ENCODE measurements at places on chromosomes 3 and 15. TPM values are rescaled to one million over a fixed set of nuclear protein-coding genes. Genes with fewer than 3 reads are reported as not detected.

Gene GNAT1
- not detected for total RNA-seq

Gene GOLGA8G
- total RNA-seq, result not detected

Gene RTP4
- total RNA-seq, result 5.6 TPM

Gene SYNPR
- not detected for total RNA-seq

Gene BFSP2
- not detected for total RNA-seq

Gene PGBD4
- total RNA-seq, result 1.3 TPM

Gene RFC4
- total RNA-seq, result 8.3 TPM

Gene BCHE
- total RNA-seq, result 6.8 TPM

Gene GREM1
- 2.8 TPM for total RNA-seq

Gene CD80
- 7.9 TPM for total RNA-seq

Gene CELF6
- total RNA-seq, result 5.4 TPM

Gene IMPG2
- 0.29 TPM for total RNA-seq

Gene CCDC54
- total RNA-seq, result not detected

Gene NRG4
- total RNA-seq, result 1.2 TPM
